A549 treated with RU486 at 1 μM for 4 hours (cell line): ENCODE measurements at places on chromosomes 6 and 20. TPM values are rescaled to one million over a fixed set of nuclear protein-coding genes. Genes with fewer than 3 reads are reported as not detected.

The SMLR1 gene
- not detected in 5 replicates for total RNA-seq

The PGC gene
- not detected in 5 replicates for total RNA-seq

The CLPSL2 gene
- 0.50 to 1.4 TPM (median 1.3 TPM) in 4 of 5 replicates, not detected in the other for total RNA-seq

The MAK gene
- 0.10 to 0.21 TPM (median 0.14 TPM) in 5 replicates for total RNA-seq

The LAMP5 gene
- total RNA-seq = 0.05 TPM in 1 of 5 replicates, not detected in the others
